GM23338 (cell line): ENCODE measurements at places on chromosomes 11 and 22.

DNA sequence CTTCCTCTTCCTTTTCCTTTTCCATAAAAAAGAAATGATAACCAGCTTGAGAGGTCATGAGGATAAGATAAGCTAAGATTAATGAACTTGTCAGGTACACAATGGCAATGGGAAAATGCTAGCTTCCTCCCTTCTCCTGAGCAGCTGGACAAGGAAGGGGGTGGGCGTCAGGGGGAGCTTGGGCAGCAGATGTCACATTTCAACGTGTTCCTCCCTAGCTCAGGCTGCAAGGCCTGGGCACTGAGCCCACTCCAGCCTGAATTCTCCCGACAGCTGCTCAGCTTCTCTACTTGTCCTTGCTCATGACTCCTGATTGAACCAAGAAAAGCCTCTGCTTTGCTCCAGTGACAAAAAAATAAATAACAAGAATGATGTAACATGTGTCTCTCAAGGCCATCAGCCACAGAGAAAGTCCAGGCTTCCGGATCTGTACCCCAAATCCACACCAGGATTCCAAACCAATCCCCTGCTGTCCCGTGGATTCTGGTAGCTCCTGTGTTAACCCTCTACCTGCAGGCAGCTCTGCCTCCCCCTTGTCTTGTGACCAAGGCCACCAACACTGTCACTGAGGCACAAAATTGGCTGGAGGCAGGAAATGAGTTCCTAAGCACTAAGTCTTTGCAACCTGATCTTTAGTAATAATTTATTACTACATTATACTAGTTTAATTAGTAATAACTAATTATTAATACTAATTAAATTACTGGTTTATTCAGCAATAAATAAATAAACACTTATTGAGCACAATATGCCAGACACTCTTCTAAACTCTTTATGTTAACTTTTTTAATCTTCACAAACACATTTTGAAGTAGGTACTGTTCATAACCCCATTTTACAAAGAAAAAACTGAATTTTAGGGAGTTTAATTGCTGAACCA lies 146.5 kb downstream of the CCDC34 start:
- DNase-seq: no peak

DNA sequence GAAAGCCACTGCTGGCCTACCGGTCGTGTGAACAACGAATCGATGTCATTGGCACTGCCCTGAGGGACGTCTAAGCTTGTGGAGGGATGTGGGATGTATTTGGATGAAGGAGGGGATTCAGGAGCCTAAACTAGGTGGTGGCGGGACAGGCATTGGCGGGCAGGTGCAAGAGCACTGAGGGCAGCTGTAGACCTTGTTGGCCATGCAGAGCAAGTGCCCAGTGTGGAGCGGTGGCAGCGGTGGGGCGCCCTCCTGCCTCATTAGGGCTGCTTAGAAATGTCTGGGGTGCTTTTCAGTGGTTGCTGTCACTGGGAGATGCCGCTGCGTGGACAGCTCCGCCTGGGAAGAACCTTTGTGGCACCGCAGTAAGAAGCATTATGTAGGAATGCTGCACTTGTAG lies 220.2 kb downstream of the TBC1D22A start:
- DNase-seq: no peak

DNA sequence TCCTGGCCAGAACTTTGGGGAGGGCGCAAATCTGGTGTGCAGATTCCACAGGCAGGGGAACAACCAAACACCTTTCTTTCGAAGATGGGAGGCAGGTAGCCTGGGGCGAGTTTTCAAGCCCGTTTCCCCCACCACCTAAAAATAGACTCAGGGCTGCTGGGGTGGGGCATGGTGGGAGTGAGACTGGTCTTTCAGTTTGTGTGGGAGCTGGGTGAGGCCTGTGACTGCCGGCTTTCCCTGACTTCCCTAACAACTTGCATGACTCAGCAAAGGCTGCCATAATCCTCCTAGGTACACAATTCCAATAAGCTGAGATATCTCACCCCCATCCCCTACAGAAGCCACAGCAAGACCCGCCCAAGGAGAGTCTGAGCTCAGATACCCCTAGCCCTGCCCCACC lies 4.3 kb upstream of the OR5B12 start:
- DNase-seq: no peak

- DNase-seq: no peak
Measured at GRCh38 chr22:48808038-48808960, 1019.4 kb downstream of the BRD1 start.

- peak; percentile 87 for DNase-seq
Measured at GRCh38 chr22:20430720-20431510, 6.7 kb downstream of the SCARF2 start.

DNA sequence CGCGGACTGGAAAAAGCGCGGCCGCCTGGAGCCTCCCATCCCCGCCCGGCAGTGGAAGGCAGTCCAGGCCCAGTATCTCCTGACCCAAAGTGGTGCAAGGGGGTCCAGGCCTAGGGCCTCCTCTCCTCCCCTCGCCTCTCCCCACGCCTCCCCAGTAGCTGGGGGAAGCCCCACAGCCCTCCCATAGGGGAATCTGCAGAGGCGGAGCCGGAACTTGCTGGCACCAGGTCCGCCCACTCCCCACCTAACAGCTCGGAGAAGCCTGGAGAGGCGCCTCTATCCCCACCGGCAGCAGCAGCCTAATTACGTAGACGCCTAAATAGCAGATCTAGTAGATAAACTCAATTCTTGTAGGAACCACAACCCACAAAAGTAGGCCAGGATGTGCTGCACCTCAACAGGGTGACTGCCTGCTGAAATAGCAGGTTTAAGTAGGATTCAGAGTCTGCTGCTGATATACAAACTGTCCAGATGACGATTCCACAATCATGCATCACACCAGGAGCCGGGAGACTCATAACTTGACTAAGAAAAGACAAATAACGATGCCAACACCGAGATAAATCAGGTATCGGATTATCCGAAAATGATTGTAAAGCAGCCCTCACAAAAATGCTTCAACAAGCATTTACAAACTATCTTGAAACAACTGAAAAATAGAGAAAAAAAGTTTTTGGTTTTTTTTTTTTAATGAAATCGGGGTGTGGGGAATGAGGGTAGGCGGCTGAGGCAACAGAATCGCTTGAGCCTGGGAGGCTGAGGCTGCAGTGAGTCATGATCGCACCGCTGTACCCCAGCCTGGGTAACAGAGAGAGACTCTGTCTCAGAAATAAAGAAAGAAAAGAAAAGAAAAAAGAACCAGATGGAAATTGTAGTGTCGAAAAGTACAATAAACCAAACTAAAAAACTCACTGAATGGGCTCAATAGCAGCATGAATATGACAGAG lies 11.4 kb upstream of the BRD1 start:
- DNase-seq: peak; percentile 77

- no peak for DNase-seq
Measured at GRCh38 chr11:32103941-32104340, 13.1 kb downstream of the RCN1 start.

GRCh38 chr11:16434036-16434435 lies 77.7 kb upstream of the SOX6 start:
- DNase-seq: no peak

- DNase-seq: no peak
Measured at GRCh38 chr22:32828150-32828549, 26.6 kb downstream of the TIMP3 start.
